ENCODE measurements at places on chromosomes 5 and 9.

DNA sequence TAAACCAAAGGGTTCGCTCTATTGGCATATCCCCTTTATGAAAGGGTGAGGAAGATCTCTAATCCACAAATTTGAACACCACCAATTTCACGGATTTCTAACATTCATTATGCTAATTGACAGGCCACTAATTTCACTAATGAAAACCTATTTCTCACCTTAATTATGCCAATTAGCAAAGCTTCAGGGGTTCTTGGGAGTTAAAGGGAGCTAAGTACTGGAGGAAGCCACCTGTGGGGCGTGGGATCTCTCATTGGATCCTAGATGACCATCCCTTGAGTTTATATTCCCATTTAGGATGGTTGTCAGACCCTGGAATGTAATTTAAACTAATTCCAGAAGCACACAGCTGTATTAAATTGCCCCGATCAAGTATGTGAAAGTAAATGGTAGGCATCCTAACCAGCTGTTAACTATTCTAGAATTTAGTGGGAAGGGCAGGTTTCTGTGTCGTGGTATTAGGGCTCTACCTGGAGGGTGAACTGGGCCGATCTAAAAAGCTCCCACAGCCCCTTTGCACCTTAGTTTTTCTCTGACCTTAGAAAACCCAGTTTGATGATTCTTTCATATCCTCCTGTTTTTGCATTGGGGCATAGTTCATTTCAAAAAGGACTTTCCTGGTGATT lies 77.1 kb downstream of the C9orf152 start:
- peaks cover 7% of the 10 kb centered on the region for H3K36me3 ChIP-seq
- no peaks in the 10 kb centered on the region for H3K27me3 ChIP-seq
- no peak overlapping the region for H3K27ac ChIP-seq
- no peak overlapping the region for H3K4me3 ChIP-seq

DNA sequence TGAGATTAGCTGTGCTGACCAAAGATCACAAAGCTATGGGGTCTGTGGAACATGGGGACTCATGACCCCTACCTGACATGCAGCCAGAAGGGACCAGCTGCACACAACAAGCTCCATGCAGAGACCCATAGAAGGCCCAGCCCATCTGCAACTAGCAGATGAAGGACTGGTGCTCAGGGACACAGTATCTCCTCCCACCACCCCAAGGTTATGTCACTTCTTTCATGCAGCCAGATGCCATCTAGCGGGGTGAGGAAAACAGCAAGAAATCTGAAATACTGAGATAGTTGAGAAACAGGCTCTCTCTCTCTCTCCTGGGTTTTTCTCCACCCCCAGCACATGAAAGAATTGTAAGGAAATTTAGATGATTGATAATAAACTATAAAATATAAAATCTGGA lies 161.3 kb upstream of the DAPK1 start:
- H3K27ac ChIP-seq, result no peak overlapping the region
- H3K4me3 ChIP-seq, result no peak overlapping the region
- no peak for DNase-seq
- H3K36me3 ChIP-seq, result peaks cover 3% of the 10 kb centered on the region
- H3K27me3 ChIP-seq, result peaks cover 59% of the 10 kb centered on the region

DNA sequence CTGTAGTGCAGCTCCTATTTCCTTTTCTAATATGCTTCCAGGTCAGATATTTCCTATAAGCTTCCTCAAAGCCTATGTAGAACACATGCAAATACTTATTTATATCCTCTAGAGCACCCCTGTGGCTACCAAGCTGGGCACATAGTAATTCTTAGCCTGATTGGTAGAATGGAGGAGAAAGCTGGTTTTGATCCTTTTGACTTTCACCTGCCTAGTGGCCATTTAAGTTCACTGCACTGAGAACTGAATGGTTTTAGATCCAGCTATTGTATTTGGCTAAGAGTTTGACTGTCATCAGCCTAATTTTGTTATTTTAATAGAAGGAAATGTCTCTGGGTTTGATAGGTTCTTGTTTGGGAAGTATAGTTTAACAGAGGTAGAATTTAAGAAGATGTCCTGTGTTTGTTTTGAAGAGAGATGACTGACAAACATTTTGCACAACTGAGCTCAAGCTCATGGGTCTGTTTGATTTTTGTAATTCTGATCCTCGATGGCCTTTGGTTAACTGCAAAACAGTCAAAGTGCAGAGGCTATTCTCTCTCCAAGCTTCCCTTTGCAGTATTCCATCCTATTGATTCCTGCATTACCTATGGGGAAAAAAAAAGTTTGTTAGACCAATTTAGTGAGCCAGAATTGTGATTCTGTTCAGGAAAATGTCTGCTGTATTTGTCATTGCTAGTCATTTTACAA lies 85.4 kb downstream of the KCNN2 start:
- H3K4me1 ChIP-seq, result no peaks in the 10 kb centered on the region
- no peak overlapping the region for H3K27ac ChIP-seq
- no peaks in the 10 kb centered on the region for H3K27me3 ChIP-seq
- no peak for DNase-seq
- no peak overlapping the region for H3K4me3 ChIP-seq

DNA sequence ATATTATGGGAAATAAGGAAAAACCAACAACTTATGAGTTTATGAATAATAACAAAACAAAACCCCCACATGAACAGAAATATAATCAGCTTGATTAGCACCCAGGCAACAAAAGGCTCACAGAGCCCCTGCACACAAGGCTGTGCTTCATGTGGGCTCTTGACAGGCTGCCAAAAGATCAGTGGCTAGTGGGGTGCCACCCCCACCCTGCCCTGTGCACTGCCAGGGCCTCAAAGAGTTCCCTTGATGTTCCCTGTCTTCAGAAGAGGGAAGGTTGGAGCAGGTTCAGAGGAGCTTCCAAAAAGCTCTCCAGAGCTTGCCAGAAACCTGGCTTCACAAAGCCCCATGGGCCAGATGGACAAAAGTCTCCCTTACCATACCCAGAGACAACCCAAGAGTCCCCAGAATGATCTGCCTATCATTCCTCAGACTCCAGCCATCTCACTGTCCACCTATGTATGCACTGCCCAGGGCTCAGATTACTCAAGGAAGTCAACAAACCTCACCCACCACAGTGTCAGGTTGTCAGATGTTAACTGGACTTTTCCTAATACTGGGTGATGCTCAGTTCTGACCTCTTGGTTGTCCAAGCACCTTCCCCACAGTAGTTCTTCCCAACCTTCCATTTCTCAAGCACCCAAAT lies 87.5 kb downstream of the SIL1 start:
- peaks cover 3% of the 10 kb centered on the region for H3K36me3 ChIP-seq
- H3K4me3 ChIP-seq, result no peak overlapping the region
- H3K27ac ChIP-seq, result no peak overlapping the region
- DNase-seq, result no peak
- H3K27me3 ChIP-seq, result no peaks in the 10 kb centered on the region

GRCh38 chr9:97406620-97407177 lies 5.2 kb upstream of the TDRD7 start:
- no peak overlapping the region for H3K27ac ChIP-seq
- H3K4me1 ChIP-seq, result peaks cover 5% of the 10 kb centered on the region
- peaks cover 48% of the 10 kb centered on the region for H3K27me3 ChIP-seq
- H3K4me3 ChIP-seq, result no peak overlapping the region

DNA sequence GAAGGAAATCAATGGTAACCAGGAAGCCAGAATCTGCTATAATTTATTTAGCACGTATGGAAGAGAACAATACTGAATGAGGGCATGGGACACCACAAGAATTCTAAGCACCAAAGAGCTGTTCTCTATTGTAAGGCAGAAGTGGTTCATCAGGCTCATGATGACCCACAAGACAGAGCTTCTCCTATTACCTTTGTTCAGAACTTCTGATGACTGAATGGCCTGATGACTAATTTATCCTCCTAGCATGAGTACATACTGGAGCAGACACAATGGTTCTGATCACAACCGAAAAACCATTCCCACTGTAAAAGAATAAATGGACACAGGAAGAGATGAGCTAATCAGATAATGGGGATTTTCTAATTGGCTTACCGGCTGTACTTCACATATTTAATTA lies 329.8 kb upstream of the PDE4D start:
- DNase-seq, result no peak
- no peaks in the 10 kb centered on the region for H3K27me3 ChIP-seq
- no peaks in the 10 kb centered on the region for H3K36me3 ChIP-seq
- no peak overlapping the region for H3K4me3 ChIP-seq

DNA sequence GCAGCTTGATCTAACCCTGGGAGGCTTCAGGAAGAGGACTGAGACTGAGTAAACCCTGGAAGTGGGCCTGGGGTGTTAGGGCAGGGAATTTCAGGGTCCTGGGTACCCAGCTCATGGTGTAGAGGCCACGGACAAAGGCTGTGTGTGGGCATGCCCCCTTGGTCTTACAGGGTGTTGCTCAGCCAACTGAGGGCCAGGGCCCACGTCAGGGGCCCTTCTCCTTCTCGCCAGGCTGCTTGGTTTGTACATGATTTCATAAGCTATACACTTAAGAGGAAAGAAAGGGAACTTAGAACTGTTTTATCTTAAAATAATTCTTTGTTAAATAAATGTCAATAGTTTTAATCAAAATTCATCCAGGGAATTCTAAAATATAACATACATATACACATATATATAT lies 95.4 kb downstream of the TLE4 start:
- H3K4me1 ChIP-seq, result peaks cover 50% of the 10 kb centered on the region
- no peak for DNase-seq
- H3K27me3 ChIP-seq, result no peaks in the 10 kb centered on the region

All from effector memory CD8-positive, alpha-beta T cell (primary cell).